ENCODE measurements at places on chromosomes 3 and 15.

GRCh38 chr3:173938616-173939015 is 541.1 kb downstream of the NLGN1 start:
- DNase-seq, result no peak

DNA sequence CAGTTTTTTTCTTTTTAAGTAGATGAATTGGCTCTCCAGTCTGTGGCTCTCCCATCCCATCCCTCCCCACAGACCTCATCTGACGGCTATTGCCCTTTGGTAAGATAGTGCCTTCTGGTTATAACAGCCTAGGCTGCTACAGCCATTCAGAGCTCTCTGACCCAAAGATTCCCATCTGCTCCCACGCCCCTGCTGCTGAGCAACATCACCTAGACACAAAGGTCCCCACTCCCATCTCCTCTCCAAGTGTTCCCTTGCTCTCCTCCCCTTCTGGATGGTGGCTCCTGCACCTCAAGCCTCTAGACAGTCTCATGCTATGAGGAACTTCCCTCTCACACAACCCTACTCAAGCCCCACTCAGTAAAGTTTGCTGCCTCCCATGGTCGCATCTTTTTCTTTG is 23.7 kb downstream of the FBXW12 start:
- no peak for DNase-seq

GRCh38 chr3:101212730-101213129 is 107.6 kb downstream of the IMPG2 start:
- no peak for DNase-seq

DNA sequence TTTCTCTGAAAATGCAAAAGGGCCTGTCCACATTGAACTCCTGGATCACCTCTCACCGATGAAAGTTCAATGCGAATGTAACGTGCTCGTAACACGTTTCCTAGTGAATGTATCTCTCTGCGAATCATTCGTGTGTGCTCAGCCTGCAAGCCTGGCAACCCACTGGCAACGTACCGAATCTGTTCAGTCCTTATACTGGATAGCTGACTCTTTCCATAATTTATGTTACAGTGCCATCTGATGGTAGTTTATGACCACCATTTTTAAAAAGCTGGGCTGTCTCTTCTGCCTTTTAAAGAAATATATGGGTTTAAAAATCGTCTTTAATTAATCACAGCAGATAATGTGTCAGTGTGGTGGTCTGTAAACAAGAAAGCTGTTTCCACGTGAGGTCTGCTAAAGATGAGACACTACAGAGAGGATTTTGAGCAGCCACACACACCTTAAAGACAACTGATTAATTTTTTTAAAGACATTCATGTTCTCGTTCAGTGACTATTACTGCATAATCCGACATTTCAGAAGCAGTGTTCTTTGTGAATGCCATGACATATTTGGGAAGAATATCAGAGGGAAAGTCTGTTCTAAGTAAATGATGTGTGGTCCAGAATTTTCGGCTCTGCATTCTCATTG is 69.4 kb upstream of the FOXP1 start:
- DNase-seq, result peak; percentile 11

Measured in SW 1271 (cell line).